ENCODE measurements at places on chromosomes 11 and 22.
A peak's percentile ranks its signal among the peaks of the same experiment; 100 is the strongest.

DNA sequence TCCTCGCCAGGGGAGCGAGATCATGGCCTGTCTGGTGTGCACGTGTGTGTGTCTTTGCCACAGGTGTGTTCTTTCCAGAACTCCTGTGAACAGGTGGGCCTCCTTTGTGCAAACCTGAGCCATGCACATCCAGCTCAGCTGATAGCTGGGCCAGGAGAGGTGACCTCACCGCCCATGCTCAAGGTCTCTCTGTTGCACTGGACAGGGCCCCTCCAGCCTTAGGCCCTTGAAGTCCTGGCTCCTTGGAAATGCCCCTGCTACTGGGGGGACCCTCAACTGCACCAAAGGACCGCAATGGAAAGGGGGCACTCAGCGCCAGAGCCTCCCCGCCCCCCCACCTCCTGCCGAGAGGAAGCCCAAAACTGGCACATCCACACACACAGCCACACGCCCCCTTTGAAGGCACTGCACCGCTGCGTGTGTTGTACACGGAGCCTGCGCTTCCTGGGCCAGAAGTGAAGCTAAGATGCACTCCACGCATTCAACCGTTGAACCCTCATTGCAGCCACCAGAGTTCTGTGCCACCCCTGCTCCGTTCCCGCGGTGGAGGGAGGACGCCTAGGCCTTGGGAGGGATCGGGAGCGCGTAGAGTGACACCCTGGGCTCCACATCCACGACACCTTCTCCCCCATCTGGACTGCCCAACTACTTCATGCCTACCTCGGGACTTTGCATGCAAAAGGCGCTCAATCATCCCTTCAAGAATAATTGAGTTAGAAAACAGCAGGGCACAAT is 16.4 kb upstream of the IL2RB start:
- H3K36me3 ChIP-seq: no peaks in the 10 kb centered on the region
- peak overlapping the region; percentile 28 for H3K27ac ChIP-seq
- no peak for DNase-seq

GRCh38 chr11:117902001-117902845 is 25.8 kb upstream of the FXYD6 start:
- H3K4me1 ChIP-seq: no peaks in the 10 kb centered on the region
- peak; percentile 37 for DNase-seq
- H3K4me3 ChIP-seq: no peak overlapping the region

DNA sequence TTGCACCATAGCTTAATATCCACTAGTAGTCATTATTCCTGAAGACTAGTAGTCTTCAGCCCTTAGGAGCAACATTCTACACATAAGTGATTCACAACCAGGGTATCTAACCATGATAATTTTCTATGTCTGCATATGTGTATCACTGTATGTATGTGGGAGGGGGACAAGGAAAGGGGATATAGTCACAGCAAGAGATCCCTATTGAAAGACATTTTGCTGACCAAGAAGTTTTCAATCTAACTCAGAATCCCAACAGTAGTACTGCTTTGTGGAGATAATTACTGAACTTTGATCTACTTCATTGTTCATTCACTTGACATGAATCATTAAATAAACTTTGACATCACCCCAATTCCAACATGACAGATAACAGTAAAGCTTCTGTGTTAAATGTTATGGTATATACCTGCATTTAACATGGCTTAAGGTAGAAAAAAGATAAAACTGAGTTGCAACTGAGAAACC is 10.3 kb downstream of the PIK3C2A start:
- H3K4me3 ChIP-seq: no peak overlapping the region
- DNase-seq: no peak
- H3K27me3 ChIP-seq: no peaks in the 10 kb centered on the region
- peaks cover 4% of the 10 kb centered on the region for H3K4me1 ChIP-seq

DNA sequence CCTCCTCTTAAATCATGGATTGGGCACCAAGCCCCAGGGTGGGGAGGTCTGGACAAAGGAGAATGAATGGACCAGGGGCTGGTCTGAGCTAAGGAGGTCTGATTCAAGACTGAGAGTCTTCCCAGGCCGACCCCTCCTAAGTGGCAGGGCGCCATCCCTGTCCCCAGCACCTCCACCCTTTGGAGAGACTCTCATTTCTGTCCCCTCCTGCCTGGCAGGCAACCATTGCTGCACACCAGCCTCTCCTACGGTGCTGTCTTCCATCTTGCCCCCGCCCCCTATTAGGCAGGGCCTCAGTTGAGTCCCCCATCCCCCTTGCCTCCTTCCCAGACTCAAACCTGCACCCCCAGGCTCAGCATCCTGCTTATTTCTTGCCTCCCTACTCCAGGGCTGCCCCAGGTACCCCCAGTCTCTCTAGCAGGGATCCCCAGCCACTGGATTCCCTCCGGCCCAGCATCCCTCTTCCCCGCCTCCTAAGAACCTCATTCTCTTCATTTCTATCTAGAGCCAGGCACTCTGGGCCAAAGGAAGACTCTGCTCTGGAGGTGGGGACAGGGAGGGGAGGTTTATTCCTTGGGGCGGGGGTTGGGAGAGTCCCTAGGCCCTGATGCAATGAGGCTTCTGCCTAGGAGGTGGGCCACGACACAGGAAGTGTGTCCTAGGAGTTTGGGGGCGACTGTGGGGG is 1.7 kb upstream of the RCOR2 start:
- peak overlapping the region; percentile 91 for H3K27ac ChIP-seq
- DNase-seq: no peak
- H3K4me3 ChIP-seq: no peak overlapping the region
- H3K27me3 ChIP-seq: no peaks in the 10 kb centered on the region
- no peaks in the 10 kb centered on the region for H3K36me3 ChIP-seq

DNA sequence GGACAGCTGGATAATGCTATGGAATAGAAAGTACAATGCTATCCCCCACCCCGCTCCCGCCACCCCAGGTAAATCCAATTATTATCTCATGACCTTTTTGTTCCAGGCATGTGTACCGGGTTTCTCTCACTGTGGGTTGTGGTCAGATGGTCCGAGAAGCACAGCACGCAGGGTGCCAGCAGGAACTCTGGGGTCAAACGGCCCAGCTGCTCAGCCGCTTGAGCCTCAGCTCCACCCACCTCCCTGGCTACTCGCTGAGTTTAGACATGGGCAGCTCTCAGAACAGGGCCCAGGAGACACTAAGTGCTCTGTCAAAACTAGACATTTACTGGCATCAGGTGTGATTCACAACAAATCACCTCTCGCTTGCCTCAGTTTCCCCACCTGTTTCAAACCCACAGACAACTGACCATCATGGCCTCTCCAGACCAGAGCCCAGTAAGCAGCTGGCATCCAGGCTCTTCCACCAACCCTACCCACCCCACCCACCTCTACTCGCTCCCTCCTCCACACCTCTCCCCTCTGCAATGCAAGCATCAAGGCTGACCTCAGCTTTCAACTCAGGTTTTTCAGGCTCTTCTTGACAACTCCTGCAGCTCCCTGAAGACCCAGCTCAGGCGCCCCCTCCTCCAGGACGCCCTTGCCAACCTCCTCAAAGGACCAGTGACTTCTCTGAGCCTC is 13.0 kb upstream of the MFNG start:
- DNase-seq: no peak
- H3K27me3 ChIP-seq: no peaks in the 10 kb centered on the region
- H3K27ac ChIP-seq: peak overlapping the region; percentile 96
- H3K36me3 ChIP-seq: no peaks in the 10 kb centered on the region

DNA sequence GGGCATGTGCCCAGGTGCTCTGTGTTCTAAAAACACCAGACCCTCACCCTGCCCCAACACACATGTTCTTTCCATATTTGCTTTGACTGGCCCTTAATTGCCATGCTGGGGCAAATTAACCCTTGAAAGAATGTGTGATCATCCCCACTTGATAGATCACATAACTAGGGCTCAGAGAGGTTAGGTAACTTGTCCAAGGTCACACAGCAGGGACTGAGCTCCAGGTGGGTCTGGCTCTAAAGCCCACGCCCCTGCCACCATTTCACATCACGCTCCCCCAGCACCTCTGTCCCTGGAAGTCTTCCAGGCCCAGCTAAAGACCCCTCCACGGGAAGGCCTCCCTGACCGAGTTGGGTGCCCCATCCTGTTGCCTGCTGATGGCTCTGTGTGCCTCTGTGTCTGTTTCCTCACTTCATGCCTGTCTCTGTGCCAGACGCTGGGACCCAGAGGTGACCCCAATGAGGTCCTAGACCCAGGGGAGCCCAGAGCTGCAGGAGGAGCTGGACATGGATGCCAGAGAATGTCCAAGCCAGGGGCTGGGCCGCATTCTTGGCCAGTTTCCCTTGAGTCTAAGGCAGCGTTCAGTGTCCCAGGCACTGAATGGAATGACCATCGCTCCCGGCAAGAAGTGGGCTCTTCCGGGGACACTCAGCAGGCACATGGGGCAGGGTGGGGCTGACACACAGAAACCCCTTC is 79.7 kb downstream of the MYO7A start:
- H3K4me1 ChIP-seq: no peaks in the 10 kb centered on the region
- H3K27ac ChIP-seq: no peak overlapping the region
- no peaks in the 10 kb centered on the region for H3K36me3 ChIP-seq
- H3K27me3 ChIP-seq: no peaks in the 10 kb centered on the region
- H3K4me3 ChIP-seq: no peak overlapping the region

DNA sequence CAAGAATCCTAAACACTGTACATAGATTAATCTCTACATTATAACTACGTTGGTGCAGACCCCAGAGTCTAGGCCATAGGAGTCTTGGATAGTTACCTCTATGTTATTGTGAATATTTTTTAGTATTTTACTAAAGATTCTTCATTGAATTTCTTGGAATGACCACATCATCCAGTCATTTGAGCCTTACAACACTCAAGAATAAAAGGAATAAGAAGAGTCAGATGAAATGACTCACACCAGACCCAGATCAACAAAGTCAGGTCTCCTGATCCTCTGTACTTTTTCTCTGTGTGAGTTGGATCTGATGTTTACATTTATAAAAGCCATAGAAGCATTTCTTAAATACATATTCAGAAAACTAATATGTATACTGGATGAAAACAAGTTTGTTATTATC is 179.2 kb upstream of the ARHGAP20 start:
- no peak overlapping the region for H3K4me3 ChIP-seq
- H3K27me3 ChIP-seq: no peaks in the 10 kb centered on the region
- no peaks in the 10 kb centered on the region for H3K36me3 ChIP-seq
- no peak overlapping the region for H3K27ac ChIP-seq
- no peak for DNase-seq
- H3K4me1 ChIP-seq: no peaks in the 10 kb centered on the region

- DNase-seq: no peak
- peak overlapping the region; percentile 45 for H3K4me3 ChIP-seq
- H3K4me1 ChIP-seq: peaks cover 9% of the 10 kb centered on the region
- H3K27ac ChIP-seq: peak overlapping the region; percentile 63
- H3K27me3 ChIP-seq: no peaks in the 10 kb centered on the region
Measured at GRCh38 chr22:40463683-40464082, 93.3 kb downstream of the SGSM3 start.

DNA sequence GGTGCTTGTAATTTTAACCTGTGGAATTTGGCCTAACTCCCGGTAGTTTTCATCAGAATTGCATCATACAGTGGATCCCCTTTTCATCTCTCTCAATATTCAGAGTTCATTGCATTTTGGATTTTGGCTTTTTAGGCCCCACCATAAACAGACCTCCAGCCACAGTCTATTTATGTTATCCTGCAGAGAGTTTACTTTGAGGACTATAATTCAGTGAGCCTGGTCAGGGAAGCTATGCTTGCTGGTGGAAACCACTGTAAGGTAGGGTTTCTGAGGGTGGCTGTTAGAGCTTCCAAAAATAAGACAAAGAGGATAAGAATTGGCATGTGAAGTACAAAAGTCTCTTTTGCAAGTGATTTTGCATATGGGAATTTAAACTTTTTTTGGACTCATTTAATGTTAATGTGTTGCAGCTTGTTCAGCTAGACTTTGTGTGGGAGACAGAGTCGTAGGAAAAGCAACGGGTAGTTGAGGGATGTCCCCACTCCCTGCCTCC is 34.8 kb upstream of the DDI1 start:
- H3K36me3 ChIP-seq: no peaks in the 10 kb centered on the region
- no peaks in the 10 kb centered on the region for H3K27me3 ChIP-seq
- no peaks in the 10 kb centered on the region for H3K4me1 ChIP-seq
- no peak for DNase-seq

GRCh38 chr11:10441652-10442503 is 13.2 kb upstream of the AMPD3 start:
- H3K4me1 ChIP-seq: no peaks in the 10 kb centered on the region
- peak overlapping the region; percentile 65 for H3K27ac ChIP-seq
- no peak overlapping the region for H3K4me3 ChIP-seq
- peak; percentile 59 for DNase-seq
- no peaks in the 10 kb centered on the region for H3K27me3 ChIP-seq
- H3K36me3 ChIP-seq: no peaks in the 10 kb centered on the region

- H3K4me1 ChIP-seq: no peaks in the 10 kb centered on the region
- no peaks in the 10 kb centered on the region for H3K36me3 ChIP-seq
Measured at GRCh38 chr11:134026655-134027343, 42.1 kb upstream of the JAM3 start.

GRCh38 chr22:35580351-35581022 is 36.6 kb downstream of the MB start:
- no peak overlapping the region for H3K27ac ChIP-seq
- H3K27me3 ChIP-seq: no peaks in the 10 kb centered on the region
- DNase-seq: no peak
- no peaks in the 10 kb centered on the region for H3K36me3 ChIP-seq
- H3K4me3 ChIP-seq: no peak overlapping the region

- no peak overlapping the region for H3K27ac ChIP-seq
- DNase-seq: no peak
- H3K4me1 ChIP-seq: no peaks in the 10 kb centered on the region
- no peak overlapping the region for H3K4me3 ChIP-seq
Measured at GRCh38 chr11:113725407-113725806, 19.3 kb upstream of the TMPRSS5 start.

GRCh38 chr11:2943711-2944118 is 14.5 kb upstream of the PHLDA2 start:
- H3K36me3 ChIP-seq: peaks cover 25% of the 10 kb centered on the region
- no peaks in the 10 kb centered on the region for H3K4me1 ChIP-seq
- peak overlapping the region; percentile 45 for H3K27ac ChIP-seq
- H3K27me3 ChIP-seq: no peaks in the 10 kb centered on the region
- no peak overlapping the region for H3K4me3 ChIP-seq
- DNase-seq: peak; percentile 87

DNA sequence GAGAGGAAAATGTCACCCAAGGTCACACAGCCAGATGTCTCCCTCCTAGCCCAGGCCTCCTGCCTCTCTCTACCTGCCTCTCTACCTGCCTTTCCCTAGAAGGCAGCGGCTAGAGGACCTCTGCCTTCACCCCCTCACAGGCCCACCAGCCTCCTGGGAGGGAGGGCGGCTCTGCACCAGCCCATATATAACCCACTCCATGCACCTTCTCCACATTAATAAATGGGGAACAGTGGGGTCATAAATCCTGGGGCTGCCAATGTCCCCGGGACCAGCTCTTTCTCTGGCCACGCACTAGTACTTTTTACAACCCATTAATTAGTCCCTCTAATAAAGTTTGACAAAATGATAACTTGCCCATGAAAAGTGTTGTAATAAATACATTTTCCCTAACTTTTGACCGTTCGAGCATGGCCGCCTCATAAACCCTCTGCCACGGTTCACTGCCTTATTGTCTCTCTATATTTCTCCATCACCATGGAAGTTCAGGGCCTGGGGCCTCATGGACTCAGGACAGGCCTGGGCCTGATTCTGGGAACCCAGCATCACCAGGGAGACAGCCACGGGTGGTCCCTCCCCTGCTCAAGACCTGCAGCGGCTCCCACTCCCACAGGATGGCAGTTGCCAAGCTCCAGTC is 102.1 kb downstream of the MN1 start:
- DNase-seq: no peak
- no peaks in the 10 kb centered on the region for H3K27me3 ChIP-seq
- no peaks in the 10 kb centered on the region for H3K36me3 ChIP-seq
- H3K4me1 ChIP-seq: no peaks in the 10 kb centered on the region
- H3K4me3 ChIP-seq: no peak overlapping the region
